ENCODE measurements at places on chromosomes 12 and 14.

GRCh38 chr12:52821826-52822660 is 8.1 kb upstream of the KRT4 start:
- H3K27ac ChIP-seq: no peak overlapping the region
- H3K4me1 ChIP-seq: no peaks in the 10 kb centered on the region
- peak; percentile 29 for DNase-seq
- no peak overlapping the region for H3K4me3 ChIP-seq
- no peaks in the 10 kb centered on the region for H3K36me3 ChIP-seq

- no peaks in the 10 kb centered on the region for H3K27me3 ChIP-seq
- H3K4me3 ChIP-seq: no peak overlapping the region
- no peaks in the 10 kb centered on the region for H3K36me3 ChIP-seq
- no peak for DNase-seq
- H3K27ac ChIP-seq: no peak overlapping the region
- H3K4me1 ChIP-seq: no peaks in the 10 kb centered on the region
Measured at GRCh38 chr12:30450872-30451271, 244.8 kb downstream of the IPO8 start.

GRCh38 chr14:81743605-81744004 is 210.0 kb upstream of the SEL1L start:
- no peaks in the 10 kb centered on the region for H3K36me3 ChIP-seq
- no peaks in the 10 kb centered on the region for H3K4me1 ChIP-seq

GRCh38 chr14:30299915-30300314 is 259.0 kb upstream of the G2E3 start:
- no peak overlapping the region for H3K27ac ChIP-seq
- H3K36me3 ChIP-seq: no peaks in the 10 kb centered on the region
- H3K4me3 ChIP-seq: no peak overlapping the region
- no peaks in the 10 kb centered on the region for H3K27me3 ChIP-seq

- H3K36me3 ChIP-seq: no peaks in the 10 kb centered on the region
- H3K4me1 ChIP-seq: no peaks in the 10 kb centered on the region
- no peak overlapping the region for H3K4me3 ChIP-seq
- H3K27ac ChIP-seq: no peak overlapping the region
Measured at GRCh38 chr12:12127304-12127703, 56.6 kb downstream of the BCL2L14 start.

- H3K4me1 ChIP-seq: no peaks in the 10 kb centered on the region
- no peaks in the 10 kb centered on the region for H3K27me3 ChIP-seq
- H3K36me3 ChIP-seq: no peaks in the 10 kb centered on the region
- H3K27ac ChIP-seq: no peak overlapping the region
- no peak overlapping the region for H3K4me3 ChIP-seq
Measured at GRCh38 chr14:24941719-24942118, 108.2 kb downstream of the STXBP6 start.

DNA sequence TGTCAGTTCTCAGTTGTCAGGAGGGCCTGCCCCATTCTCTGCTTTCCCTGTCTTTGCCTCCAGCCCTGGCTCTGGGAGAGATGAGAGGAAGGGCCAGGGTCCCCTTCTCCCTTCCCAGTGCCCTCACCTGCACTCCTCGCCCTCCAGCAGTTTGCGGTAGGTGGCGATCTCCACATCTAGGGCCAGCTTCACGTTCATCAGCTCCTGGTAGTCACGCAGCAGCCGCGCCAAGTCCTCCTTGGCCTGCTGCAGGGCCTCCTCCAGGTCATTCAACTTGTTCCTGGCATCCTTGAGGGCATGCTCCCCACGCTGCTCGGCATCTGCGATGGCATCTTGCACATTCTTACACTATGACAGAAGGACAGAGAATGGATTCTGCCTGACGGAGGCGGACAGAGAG is 5.4 kb downstream of the KRT2 start:
- H3K4me1 ChIP-seq: no peaks in the 10 kb centered on the region
- no peak overlapping the region for H3K4me3 ChIP-seq
- H3K27me3 ChIP-seq: peaks cover 8% of the 10 kb centered on the region

- H3K36me3 ChIP-seq: no peaks in the 10 kb centered on the region
- no peaks in the 10 kb centered on the region for H3K4me1 ChIP-seq
- H3K27ac ChIP-seq: no peak overlapping the region
- no peak overlapping the region for H3K4me3 ChIP-seq
- no peak for DNase-seq
- no peaks in the 10 kb centered on the region for H3K27me3 ChIP-seq
Measured at GRCh38 chr12:5864972-5865371, 80.1 kb downstream of the ANO2 start.

DNA sequence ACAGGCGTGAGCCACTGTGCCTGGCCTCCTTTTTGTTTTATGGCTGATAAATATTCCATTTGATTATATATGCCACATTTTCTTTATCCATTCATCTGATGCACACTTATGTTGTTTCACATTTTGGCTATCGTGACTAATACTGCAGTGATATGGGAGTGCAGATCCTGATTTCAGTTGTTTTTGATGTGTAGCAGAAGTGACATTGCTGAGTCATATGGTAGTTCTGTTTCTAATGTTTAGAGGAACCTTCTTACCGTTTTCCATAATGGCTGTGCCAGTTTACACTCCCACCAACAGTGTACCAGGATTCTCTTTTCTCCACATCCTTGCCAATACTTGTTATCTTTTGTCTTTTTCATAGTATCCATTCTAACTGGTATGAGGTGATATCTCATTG is 235.9 kb downstream of the ERC1 start:
- no peak overlapping the region for H3K4me3 ChIP-seq
- H3K27me3 ChIP-seq: no peaks in the 10 kb centered on the region
- DNase-seq: no peak
- H3K36me3 ChIP-seq: no peaks in the 10 kb centered on the region
- no peaks in the 10 kb centered on the region for H3K4me1 ChIP-seq

DNA sequence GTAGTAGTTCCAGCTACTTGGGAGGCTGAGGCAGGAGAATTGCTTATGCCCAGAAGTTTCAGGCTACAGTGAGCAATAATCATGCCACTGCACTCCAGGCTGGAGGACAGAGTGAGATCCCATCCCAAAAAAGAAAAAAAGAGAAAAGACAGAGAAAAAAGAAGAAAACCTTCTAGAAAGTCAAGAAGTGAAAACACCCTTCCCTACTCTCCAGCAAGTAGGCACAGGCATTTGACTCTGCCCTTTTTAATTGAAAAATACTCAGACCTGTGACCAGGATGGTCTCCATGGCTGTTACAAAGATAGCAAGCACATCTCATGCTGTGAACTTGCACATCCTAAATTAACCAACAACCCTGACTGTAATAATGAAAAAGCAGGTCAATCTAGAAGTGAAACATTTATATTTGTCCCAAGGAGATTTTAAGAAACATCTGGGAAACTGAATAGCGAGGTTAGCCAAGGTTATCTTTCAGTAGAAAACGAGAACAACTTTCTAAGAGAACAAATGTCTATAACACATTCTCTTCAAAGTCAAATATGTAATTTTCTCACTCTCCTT is 2.0 kb downstream of the TMTC1 start:
- no peak overlapping the region for H3K27ac ChIP-seq
- H3K4me3 ChIP-seq: peak overlapping the region; percentile 60
- H3K4me1 ChIP-seq: no peaks in the 10 kb centered on the region
- no peaks in the 10 kb centered on the region for H3K27me3 ChIP-seq
- DNase-seq: no peak

DNA sequence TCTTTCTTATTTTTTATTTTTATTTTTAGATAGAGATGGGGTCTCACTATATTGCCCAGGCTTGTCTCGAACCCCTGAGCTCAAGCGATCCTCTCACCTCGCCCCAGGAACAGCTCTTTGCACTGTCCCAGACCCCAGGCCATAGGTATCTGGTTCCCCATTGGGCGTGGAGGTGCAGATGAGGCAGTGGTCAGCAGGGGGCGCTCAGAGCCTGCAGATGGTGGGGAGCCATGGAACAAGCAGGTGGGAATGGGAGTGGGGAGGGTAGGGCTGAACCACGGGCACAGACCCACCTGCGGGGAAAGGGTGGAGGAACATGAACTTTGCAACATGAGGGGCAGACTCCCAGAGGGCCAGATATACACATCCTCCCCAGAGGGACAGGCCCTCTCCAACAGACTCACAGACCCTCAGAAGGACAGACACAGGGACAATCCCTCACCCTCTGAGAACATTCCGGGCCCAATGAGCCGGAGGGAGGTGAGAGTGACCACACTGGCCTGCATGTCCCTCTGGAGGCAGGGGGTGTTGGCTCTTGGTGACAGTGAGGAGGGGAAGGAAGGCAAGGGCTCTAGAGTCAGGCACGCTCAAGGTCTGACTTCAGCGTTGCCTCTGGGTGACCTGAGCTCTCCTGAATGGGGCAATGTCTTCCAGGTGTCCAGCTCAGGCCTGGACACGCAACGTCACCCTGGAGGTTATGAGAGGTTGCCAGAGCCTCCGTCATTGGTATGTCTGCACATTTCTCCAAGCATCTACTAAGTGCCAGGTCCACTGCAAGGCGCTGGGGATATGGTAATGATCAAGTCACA is 34.9 kb downstream of the KRT80 start:
- no peaks in the 10 kb centered on the region for H3K27me3 ChIP-seq
- no peak overlapping the region for H3K27ac ChIP-seq
- H3K36me3 ChIP-seq: no peaks in the 10 kb centered on the region
- H3K4me3 ChIP-seq: no peak overlapping the region
- peak; percentile 77 for DNase-seq

DNA sequence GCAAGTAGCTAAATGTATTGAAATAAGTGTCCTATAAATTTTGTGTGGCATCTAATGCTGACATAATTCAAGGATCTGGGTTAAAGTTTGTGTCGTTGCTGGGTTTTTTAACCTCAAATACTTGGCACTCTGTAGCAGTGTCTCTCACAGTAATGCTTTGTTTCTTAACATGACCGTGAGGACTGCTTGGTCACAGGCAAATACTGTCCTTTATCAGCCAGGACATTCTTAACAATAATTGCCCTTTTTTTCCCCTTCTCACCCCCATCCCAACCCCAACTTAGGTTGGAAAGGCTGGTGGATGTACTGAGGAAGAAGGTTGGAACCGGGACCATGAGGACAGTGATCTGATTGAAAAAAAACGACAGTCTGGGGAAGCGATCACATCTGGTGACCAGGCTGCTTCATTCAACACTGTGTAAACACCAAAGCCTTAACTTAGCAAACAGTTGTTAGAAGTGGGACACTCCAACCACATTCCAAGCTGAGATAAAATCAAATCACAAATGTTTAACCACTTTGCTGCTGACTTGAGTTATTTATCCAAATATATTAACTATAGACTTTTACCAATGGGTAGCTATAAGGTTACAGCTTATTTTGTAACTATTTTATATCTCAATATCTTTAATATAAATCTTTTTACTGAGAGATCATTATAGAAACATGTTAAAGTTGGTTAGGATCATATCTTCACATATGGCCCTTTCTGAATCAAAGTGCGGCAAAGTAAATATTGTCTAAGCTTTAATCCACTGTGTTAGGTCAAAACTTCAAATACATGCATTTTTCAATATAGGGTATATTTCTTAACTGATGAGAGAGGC is 48.2 kb downstream of the FOXA1 start:
- peak; percentile 20 for DNase-seq
- H3K27me3 ChIP-seq: no peaks in the 10 kb centered on the region
- H3K4me1 ChIP-seq: no peaks in the 10 kb centered on the region
- no peak overlapping the region for H3K4me3 ChIP-seq

GRCh38 chr12:108310489-108310888 is 28.6 kb downstream of the CMKLR1 start:
- H3K36me3 ChIP-seq: no peaks in the 10 kb centered on the region
- no peak for DNase-seq
- H3K4me1 ChIP-seq: no peaks in the 10 kb centered on the region
- no peak overlapping the region for H3K4me3 ChIP-seq
- H3K27me3 ChIP-seq: no peaks in the 10 kb centered on the region
- H3K27ac ChIP-seq: no peak overlapping the region

DNA sequence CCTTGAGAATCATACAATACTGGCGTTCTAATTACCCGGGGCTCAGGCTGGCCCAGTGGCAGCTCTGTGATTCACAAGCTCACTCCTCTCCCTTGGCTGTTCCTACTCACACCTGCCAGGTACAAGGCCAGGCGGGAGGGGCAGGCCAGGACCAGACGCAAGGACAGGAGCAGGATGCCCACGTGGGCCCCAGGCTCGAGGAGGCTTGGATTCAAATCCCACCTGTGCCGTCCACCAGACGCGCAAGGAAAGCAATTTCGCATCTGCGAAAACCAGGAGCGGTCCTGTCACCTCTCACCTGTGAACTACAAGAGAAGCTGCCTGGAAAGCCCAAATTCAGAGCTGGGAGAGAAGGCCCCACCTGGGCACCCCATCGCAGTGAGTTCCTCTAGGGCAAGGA is 50.6 kb downstream of the BCL11B start:
- no peak overlapping the region for H3K4me3 ChIP-seq
- no peak overlapping the region for H3K27ac ChIP-seq
- DNase-seq: no peak
- H3K27me3 ChIP-seq: no peaks in the 10 kb centered on the region
- H3K4me1 ChIP-seq: no peaks in the 10 kb centered on the region
- H3K36me3 ChIP-seq: no peaks in the 10 kb centered on the region

GRCh38 chr12:42326541-42327226 is 717 bp downstream of the PPHLN1 start:
- peaks cover 8% of the 10 kb centered on the region for H3K4me1 ChIP-seq
- no peaks in the 10 kb centered on the region for H3K27me3 ChIP-seq
- no peaks in the 10 kb centered on the region for H3K36me3 ChIP-seq
- DNase-seq: no peak
- peak overlapping the region; percentile 87 for H3K27ac ChIP-seq
- peak overlapping the region; percentile 51 for H3K4me3 ChIP-seq

GRCh38 chr14:44732144-44732543 is 225.1 kb upstream of the FSCB start:
- no peaks in the 10 kb centered on the region for H3K27me3 ChIP-seq
- no peaks in the 10 kb centered on the region for H3K4me1 ChIP-seq
- H3K36me3 ChIP-seq: no peaks in the 10 kb centered on the region
- no peak overlapping the region for H3K27ac ChIP-seq

GRCh38 chr12:103523771-103524170 is 28.0 kb upstream of the C12orf42 start:
- no peaks in the 10 kb centered on the region for H3K36me3 ChIP-seq
- no peak overlapping the region for H3K4me3 ChIP-seq
- H3K27me3 ChIP-seq: no peaks in the 10 kb centered on the region
- DNase-seq: no peak
- H3K27ac ChIP-seq: no peak overlapping the region

DNA sequence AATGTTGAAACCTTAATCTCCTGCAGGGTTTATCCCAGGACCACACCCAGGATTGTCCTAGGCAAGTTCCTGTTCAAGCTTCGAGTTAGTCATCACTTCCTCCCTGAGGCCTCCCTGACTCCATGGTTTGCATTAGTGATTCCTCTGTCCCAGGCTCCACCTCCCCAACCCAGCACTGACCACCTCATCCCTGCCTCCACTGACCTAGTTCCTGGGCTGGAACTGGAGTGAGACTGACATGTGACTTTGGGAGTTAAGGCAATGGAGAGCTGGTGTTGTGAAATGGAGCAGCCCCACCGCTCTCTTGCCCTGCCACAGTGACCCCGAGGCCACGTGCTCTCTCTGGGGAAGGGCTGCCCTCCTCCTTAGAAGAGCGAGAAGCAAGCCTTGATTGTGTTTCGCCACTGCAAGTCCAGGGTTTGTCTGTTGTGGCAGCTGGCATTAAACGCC is 15.8 kb upstream of the DTX1 start:
- H3K4me3 ChIP-seq: no peak overlapping the region
- no peaks in the 10 kb centered on the region for H3K27me3 ChIP-seq
- no peaks in the 10 kb centered on the region for H3K36me3 ChIP-seq
- no peak overlapping the region for H3K27ac ChIP-seq

All from prostate gland (tissue), 2 donors.